NCI-H1436 (cell line): ENCODE measurements at places on chromosomes 12 and 14.

DNA sequence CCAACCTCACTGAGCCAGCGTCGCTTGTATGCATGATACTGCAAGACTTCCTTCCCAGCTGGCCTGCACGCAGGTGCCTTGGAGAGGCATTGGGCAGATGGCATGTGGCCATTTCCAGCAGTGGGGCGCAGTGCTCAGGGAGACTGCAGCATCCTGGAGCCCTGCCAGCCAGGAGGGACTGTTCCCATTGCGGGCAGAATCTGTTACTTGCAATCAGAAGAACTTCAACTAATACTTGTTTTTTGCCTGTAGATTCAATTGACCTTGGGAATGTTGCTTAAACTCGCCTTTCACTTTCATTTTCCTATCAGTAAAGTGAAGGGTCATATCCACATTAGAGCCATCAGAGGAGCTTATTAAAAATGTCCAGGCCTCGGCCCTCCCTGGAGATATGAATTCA lies 29.8 kb downstream of the ANKRD9 start:
- no peak for DNase-seq

DNA sequence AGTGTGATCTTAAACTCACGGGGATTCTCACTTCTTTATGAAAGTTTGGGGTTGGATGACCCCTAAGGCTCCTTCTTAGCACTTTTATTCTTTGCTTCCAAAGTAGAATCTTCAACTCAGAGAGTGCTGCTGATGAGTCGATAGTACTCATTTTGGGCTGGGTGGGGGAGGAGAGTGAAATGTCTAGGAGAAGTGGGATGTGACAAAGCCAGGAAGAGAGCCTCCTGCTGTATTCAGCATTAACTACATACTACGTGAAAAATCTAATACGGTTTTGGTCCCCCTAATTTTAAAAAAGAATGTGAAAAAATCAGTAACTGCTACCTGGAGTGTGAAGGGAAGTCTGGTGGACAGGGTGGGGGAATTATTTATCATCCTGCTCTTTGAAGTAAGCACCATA lies 148.3 kb downstream of the SAMD4A start:
- DNase-seq: no peak

DNA sequence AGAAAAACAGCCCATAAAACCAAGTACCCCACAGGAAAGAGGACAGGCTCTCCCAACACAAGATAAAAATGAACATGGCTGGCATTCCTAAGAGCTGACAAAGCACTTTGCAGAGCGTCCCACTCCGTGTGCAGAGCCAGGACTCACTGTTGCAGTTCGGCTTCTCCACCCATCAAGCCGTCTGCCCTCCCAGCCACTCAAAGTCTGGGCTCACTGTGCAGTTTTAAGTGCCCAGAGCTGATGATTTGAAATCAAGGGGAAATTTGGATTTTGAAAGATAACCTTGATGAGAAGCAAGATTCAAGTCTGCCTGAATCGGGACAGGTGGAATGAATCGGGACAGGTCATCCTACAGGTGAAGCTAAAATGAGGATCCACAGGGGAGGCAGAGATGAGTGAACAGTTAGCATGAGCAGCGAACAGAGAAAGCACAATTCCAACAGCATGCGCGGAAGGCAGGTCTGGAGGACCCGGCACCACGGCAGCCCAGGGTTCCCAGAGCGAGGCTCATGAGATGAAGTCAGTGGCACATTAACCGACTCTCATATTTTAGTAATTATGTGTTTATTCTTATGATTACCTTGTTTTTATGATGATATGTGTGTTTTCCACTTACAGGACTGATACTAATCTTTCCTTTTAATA lies 39.8 kb upstream of the GPR68 start:
- no peak for DNase-seq

- DNase-seq: no peak
These were observed 3.2 kb upstream of the SYNE3 start for GRCh38 chr14:95519699-95520098.

DNA sequence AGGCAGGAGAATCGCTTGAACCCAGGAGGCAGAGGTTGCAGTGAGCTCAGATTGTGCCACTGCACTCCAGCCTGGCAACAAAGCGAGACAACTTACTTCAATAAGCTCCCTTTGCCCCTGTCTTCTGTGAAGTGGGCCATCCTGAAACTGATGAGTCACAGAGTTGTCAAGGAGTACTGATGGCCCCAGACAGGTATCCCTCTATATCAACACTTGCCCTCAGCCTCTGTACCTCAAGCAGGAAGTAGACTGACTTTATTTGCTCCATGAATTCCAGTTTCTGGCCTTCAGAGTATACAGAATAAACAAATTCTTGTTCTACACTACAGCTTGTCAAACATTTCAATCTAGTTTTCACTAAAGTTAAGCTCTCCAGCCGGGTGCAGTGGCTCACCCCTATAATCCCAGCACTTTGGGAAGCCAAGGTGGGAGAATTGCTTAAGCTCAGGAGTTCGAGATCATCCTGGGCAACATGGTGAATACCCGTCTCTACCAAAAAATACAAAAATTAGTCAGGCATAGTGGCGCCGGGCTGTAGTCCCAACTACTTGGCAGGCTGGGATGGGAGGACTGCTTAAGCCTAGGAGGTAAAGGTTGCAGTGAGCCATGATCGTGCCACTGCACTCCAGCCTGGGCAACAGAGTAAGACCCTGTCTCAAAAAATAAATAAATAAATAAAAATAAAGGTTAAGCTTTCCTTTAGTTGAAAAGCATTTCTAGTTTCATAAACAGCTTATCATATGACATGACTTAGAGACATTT lies 16.4 kb upstream of the LRP10 start:
- no peak for DNase-seq

DNA sequence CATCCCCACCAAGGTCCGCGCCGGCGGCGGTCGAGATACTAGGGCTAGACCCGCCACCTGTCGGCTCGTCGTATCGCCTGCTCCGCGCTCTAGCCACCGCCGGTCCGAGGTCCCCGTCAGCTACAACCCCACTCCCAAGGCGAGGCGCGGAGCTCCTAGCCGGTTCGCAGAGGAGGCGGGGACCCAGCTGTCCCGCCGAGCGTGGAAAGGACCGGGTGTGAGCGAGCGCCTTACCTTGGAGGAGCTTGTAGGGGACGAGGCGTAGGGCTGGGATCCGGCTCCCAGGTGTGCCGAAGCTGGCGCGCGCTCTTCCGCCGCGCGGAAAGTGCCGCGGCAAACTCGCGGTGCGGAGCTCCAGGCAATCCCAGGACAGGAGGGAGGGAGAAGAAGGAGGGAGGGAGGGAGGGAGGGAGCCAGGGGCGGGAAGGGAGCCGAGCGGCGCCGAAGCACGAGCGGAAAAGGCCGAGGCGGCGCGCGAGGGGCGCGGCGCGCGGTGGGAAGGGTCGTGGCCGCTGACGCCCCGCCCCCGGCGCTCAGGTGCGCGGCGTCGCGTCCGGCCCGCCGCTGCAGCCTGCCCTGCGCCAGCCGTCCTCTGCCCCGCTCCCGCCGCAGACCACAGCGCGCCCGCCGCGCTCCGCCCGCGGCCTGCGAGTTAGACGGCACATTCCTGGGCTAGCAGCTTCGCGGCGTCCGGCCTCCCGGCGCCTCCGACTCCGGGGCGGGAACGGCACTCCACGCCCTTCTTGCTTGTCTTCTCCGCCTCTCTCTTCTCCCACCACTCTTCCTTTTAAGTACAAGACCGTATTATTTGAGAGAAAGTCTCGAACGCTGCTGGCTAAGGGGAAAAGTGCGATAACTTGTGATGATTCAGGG lies at the start of gene PAWR:
Gene PAWR (minus strand): TSS at position 327 of the 873 bp plus-strand sequence. CDS start 720 bp downstream, outside the sequence.
- DNase-seq: peak; percentile 75

GRCh38 chr12:117212563-117213190 lies 22.4 kb upstream of the FBXO21 start:
- peak; percentile 60 for DNase-seq

DNA sequence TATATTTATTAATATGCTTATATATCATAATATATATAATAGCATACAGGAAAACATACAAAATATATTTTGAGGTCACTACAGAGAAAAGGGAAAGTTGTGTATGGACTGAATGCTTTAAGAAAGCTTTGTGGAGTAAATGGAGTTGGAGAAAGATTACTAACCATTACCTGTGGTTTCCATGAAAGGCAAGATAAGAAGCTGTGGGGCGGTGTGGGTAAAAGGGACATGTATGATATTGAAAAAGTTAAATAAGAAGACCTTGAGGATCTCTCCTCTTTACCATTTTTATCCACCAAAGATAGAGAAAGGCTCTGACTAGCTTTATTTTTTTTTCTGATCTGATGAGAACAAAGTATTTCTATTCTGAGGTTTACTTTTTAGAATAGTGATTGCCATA lies 404.4 kb downstream of the TRHDE start:
- no peak for DNase-seq

- peak; percentile 60 for DNase-seq
These were observed 499 bp downstream of the DGLUCY start for GRCh38 chr14:91114079-91115065.

GRCh38 chr14:92641306-92641705 lies 107.1 kb downstream of the LGMN start:
- DNase-seq: no peak

DNA sequence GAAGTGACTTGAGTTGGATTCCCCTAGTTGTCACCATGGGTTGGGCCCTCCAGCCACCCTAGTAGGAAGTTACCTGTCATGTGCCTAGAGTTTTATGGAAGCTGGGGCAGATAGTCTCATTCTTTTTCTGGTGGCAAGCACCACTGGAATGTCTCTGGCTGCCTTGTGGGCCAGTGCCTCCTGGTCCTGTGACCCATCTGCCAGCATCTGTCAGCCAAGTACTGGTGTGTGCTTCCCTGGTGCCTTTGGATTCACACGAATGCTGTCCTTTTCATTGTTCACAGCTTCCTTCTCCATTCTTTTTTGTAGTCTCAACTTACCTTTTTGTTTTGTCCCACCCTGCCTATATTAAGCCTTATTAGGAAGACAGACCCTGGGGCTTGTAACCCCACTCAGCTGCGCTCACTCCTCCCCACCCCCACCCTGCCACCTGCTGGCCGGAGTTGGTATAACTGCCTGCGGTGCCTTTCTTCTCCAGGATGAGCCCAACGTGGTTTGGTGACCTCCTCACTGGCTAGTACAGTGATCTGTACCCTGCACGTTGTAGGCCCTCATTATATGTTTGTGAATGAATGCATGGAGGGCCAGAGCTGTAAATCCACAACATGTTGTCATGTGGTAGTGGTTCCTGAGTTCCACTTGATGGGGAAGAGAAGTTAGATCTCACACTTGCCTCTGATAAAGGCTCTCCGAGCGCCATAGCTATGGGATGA lies 125.7 kb downstream of the TSPAN9 start:
- DNase-seq: peak; percentile 40

GRCh38 chr12:130141901-130142683 lies 20.2 kb upstream of the FZD10 start:
- DNase-seq: no peak

- no peak for DNase-seq
These were observed 147.8 kb downstream of the GCH1 start for GRCh38 chr14:54754623-54755386.

DNA sequence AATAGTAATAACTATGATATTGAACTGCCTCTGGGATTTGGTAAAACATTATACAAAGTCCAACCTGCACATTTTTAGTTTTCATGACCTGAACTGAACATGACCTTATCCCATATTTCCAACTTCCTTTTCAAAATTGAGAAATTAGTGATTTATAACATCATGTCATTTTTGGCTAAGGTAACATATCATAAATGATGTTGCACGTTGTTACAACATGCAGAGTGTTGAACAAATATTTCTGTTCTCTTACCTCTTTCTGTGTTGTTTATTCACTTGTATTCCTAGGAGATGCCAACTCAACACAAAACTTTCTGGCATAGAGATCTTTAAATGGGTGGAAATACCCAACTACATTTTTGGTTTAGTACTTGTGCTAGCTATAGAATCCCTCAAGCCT lies 496.0 kb downstream of the SLC6A15 start:
- DNase-seq: no peak

GRCh38 chr12:3046441-3047200 lies 30.6 kb upstream of the TSPAN9 start:
- DNase-seq: no peak

DNA sequence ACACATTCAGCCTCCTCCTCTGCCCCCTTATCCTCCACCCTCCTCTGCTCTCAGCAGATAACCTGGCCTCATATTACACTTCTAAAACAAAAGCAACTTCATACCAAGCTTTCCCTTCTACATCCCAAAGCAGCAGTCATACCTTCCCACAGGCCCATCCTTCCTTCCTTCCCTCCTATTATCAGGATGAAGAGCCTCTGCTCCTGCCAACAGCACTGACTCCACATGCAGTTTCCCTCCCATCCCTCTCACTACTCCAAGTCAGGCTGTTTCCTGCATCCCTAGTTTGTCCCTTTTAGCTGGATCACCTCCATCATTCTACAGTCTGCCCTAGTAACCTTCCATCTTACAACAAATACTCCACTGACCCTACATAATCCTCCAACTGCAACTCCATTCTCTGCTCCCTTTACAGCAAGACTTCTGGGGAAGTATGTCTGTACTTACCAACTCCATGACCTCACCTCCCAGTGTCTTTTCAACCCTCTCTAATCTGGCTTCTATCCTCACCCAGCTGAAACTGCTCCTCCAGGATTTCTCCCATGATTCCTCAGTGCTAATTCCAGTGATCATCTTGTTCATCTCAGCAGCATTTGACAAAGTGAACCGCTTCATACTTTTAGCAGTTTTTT lies 4.9 kb upstream of the YEATS4 start:
- no peak for DNase-seq

DNA sequence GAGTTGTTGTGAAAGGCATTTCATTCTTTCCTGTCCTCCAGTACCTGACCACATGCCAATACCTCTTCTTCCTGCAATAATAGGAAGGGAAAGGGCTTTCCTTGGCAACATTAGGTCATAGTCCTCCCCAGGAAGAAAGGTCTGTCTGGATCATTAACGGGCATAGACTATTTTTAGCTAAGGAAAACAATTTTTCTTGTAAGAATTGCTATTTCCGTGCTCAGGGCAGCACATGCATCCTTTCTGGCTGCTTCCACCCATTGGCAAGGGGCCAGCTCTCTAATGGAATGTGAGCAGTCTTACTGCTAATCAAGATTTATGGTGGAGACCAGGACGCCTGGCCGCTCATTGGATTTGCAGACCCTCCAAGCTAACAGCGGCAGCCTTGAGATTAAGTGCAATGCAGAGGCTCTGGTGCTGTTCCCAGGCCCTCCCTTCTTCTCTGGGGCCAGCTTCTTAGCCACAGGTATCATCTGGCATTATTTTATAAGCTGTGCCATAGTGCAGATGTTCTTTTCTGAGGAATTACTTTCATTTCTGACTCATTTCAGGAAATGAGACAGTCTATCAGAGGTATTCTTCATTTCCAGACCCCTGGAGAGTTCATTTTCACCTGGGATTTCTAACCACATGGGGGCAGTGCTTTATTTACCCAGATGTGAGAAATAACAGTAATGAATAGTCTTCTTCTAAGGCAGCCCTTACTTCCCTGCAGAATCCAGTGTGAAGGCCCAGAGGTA lies 52.9 kb downstream of the ANO6 start:
- no peak for DNase-seq

DNA sequence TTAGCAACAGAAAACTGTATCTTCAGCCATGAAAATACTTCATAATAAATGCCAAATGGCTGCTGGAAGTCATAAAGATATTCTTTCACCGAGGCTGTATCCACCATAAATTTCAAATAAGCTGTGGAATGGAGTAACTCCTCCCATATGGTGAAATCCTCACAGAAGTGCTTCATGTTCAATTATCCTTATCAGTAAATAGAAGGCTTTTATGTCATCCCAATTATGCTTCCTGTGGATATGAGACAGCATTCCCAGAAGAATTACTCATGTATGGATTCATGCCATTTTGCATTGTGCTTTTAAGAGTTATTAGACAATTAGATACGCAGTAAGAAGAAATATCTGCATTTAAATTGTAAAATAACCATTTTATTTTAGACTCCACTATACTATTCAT lies 99.0 kb downstream of the RTN1 start:
- no peak for DNase-seq

- DNase-seq: no peak
These were observed 1.2 kb upstream of the AMIGO2 start for GRCh38 chr12:47080725-47081502.
